Calu3 (cell line): ENCODE measurements at places on chromosomes 1 and 21. TPM values are rescaled to one million over a fixed set of nuclear protein-coding genes. Genes with fewer than 3 reads are reported as not detected.

Gene MYOG
- not detected in 2 replicates for total RNA-seq

DNA sequence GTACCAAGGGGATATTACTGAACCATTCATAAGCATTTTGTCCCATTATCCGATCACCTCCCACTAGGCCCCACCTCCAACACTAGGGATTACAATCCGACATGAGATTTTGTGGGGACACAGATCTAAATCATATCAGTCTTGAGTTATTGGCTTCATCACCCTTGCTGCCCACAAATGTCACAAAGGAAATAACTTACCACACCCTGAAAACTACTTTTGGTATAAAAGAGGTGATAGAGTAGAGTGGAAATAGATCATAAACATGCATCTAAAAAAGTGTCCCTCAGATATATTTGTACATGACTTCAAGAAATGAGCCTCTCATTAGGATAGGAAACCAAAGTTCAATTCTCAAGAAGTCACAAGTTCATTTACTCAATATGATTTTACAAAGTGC is 22.6 kb upstream of the FCRL3 start:
- DNase-seq, result no peak
- H3K36me3 ChIP-seq, result no peaks in the 10 kb centered on the region
- no peaks in the 10 kb centered on the region for H3K4me1 ChIP-seq
- no peaks in the 10 kb centered on the region for H3K27me3 ChIP-seq
- no peak overlapping the region for H3K4me3 ChIP-seq
- H3K27ac ChIP-seq, result no peak overlapping the region

- peaks cover 8% of the 10 kb centered on the region for H3K27me3 ChIP-seq
- no peaks in the 10 kb centered on the region for H3K36me3 ChIP-seq
- no peaks in the 10 kb centered on the region for H3K4me1 ChIP-seq
- H3K4me3 ChIP-seq, result no peak overlapping the region
- H3K27ac ChIP-seq, result no peak overlapping the region
- DNase-seq, result no peak
Observed at GRCh38 chr1:27314169-27314568, 7.8 kb upstream of the TMEM222 start.

Gene DEPDC1
- total RNA-seq, result 33.0 and 41.7 TPM in 2 replicates

DNA sequence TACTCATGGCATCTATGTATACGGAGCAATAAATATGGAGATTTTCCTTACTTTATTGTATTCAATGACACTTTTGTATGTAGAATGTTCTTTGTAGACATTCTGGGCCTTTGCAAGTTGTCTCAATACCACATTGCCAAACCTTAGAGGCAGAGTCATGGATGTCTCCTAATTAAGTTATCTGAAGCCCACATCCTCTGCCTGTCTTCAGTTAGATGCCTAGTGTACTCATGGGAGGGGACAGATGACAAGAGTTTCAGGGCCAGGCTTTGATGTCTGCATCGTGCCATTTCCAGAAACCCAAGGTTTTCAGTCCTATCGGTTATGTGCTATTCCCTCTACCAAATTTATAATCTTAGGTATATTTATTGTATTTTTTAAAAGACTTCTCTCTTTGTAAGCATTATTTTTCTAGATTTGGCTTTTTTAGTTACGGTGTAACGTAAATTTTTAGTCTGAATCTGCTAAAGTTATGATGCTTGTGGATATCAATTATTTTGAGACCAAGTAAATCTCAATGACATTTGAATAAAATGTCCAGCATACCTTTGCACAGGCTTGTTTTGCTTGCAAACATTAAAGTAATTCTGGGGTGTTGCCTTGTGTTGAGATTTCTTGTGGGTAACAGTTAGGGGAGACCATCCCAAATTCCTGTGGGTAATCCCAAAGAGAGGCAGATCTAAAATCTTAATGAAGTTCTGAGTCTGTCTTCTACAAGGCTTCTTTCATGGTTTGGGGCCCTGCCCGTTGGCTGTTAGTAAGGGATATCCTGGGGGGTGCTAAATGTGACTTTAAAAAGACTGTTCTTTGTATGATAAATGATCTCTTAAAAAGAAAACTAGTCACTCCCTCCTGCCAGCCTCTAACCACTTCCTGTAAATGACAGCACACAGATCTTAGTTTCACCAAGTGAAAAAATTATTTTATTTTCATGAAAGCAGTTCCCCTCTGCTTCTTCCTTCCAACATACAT is 8.0 kb upstream of the MACF1 start:
- no peaks in the 10 kb centered on the region for H3K27me3 ChIP-seq
- peak overlapping the region; percentile 57 for H3K27ac ChIP-seq
- H3K4me1 ChIP-seq, result peaks cover 46% of the 10 kb centered on the region
- H3K4me3 ChIP-seq, result no peak overlapping the region

DNA sequence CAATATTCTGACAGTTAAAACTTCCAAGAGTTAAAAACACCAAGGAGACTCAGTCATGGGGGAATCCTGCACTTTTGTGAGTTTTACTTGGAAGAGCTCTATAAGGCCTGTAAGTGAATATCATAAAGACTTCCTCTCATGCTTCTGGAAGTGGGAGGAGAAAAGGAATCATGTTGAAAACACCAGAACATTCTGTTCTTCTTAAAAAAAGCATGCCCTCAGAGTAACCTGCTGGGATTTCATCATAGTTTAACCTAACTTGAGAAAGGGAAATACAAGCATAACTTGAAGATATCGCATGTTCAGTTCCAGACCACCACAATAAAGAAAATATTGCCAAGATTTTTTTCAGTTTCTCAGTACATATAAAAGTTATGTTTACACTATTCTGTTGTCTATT is 51.9 kb downstream of the COL11A1 start:
- no peaks in the 10 kb centered on the region for H3K4me1 ChIP-seq
- H3K27me3 ChIP-seq, result no peaks in the 10 kb centered on the region
- no peak overlapping the region for H3K27ac ChIP-seq
- no peak overlapping the region for H3K4me3 ChIP-seq

Gene SPRR1A
- total RNA-seq, result not detected in 2 replicates

DNA sequence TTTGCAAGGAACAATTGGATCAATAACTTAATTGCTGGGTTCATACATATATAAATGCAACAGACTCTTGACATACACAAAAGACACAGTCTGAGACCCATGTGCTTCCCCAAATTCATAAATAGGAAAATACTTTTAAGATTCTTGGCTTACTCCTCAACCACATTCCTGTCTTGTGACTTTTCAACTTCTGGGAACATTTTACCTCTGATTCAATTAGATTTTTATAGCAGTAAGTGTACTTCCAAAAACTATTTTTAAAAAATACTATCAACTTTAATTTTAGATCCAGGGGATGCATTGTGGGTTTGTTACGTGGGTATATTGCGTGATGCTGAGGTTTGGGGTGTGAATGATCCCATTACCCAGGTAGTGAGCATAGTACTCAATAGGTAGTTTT is 406.7 kb downstream of the RPS6KC1 start:
- H3K27me3 ChIP-seq, result peaks cover 66% of the 10 kb centered on the region
- no peak overlapping the region for H3K27ac ChIP-seq
- H3K4me3 ChIP-seq, result no peak overlapping the region
- H3K4me1 ChIP-seq, result no peaks in the 10 kb centered on the region

- peaks cover 25% of the 10 kb centered on the region for H3K4me1 ChIP-seq
- H3K27ac ChIP-seq, result no peak overlapping the region
- H3K36me3 ChIP-seq, result no peaks in the 10 kb centered on the region
- no peaks in the 10 kb centered on the region for H3K27me3 ChIP-seq
- DNase-seq, result peak; percentile 56
- no peak overlapping the region for H3K4me3 ChIP-seq
Observed at GRCh38 chr1:240027059-240027462, 64.6 kb upstream of the FMN2 start.

GRCh38 chr1:183227422-183228346 is 41.6 kb downstream of the LAMC2 start:
- peaks cover 21% of the 10 kb centered on the region for H3K4me1 ChIP-seq
- peaks cover 51% of the 10 kb centered on the region for H3K36me3 ChIP-seq
- no peak overlapping the region for H3K27ac ChIP-seq
- no peaks in the 10 kb centered on the region for H3K27me3 ChIP-seq

Gene PCSK9
- total RNA-seq, result 31.8 and 41.6 TPM in 2 replicates

- DNase-seq, result no peak
- no peaks in the 10 kb centered on the region for H3K4me1 ChIP-seq
- H3K27ac ChIP-seq, result no peak overlapping the region
- no peak overlapping the region for H3K4me3 ChIP-seq
Observed at GRCh38 chr1:158932171-158932570, 819 bp downstream of the PYHIN1 start.

DNA sequence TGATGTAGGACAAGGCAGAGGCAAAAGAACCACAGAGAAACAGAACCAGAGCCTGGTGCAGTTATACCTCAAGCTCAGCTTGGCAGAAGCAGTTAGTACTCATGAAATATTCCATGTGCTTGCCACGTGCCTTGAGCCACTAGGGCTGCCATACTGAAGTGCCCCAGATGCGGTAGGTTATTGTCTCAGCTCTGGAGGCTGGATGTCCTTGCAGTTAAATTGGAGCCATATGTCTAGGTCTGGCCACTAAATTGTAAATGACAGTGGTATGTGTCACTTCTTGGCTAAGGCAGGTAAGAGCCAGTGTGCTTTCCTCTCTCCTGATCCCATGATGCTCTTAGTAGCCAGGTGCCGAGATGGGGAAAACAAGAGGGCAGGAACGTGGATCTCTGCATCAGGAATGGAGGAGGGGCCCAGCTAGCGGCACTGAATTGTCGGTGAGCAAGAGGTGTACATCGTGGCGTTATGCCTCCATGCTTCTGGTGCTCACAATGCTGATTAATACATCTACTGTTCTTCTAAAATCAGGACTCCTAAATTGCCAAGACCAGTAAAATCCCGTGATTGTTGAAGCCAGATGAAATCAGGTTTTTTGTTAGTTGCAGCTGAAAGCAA is 73.5 kb downstream of the PSMG1 start:
- H3K27ac ChIP-seq, result no peak overlapping the region
- H3K4me1 ChIP-seq, result no peaks in the 10 kb centered on the region
- H3K27me3 ChIP-seq, result peaks cover 26% of the 10 kb centered on the region
- H3K36me3 ChIP-seq, result no peaks in the 10 kb centered on the region

Gene PLA2G5
- total RNA-seq, result not detected in 2 replicates

DNA sequence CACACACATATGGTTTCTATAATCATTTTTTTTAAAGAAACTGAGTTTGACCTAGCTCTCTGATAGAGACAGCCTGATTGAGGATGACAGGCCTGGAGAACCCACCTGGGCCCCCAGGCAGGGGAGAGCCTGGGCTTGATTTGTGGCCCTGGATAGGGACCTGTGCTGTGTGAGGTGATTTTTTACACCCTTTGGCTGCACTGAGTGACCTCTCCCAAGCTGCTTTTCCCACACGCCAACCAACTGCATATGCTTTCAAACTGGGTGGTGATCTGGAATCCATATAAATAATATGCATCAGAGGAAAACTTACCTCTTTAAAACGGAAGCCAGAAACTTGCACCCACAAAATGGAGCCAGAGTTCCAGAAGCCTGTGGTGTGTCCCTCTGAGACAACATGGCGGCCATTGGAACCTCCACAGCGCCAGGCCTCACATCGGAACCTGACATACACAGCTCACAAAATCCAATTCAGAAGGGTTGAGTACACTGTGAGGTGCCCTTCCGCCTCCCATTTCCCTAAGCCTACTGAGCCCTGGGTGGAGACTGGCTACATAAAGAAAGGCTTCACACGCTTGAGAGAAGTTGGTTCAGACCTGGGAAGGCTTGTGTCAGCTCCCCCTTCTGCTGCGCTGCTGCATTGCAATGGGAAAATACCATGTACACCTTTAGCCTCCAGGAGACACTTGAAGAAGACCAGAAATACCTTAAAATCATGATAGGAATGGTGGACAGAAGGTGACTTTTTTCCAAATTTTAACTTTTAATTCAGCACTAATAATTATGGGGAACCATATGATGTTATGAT is 160.7 kb downstream of the HHIPL2 start:
- H3K27me3 ChIP-seq, result peaks cover 32% of the 10 kb centered on the region
- H3K36me3 ChIP-seq, result no peaks in the 10 kb centered on the region
- H3K4me1 ChIP-seq, result no peaks in the 10 kb centered on the region
- no peak overlapping the region for H3K4me3 ChIP-seq
